Stimulated activated CD4-positive, alpha-beta T cell treated with anti-CD3 and anti-CD28 coated beads, Interleukin-1b, Interleukin-23, amount 100 ng/mL, for 24 hours (primary cell): ENCODE measurements at places on chromosomes 3 and 15.

GRCh38 chr3:12947504-12948369, 106.4 kb upstream of the RPL32 start:
- no peak for DNase-seq

DNA sequence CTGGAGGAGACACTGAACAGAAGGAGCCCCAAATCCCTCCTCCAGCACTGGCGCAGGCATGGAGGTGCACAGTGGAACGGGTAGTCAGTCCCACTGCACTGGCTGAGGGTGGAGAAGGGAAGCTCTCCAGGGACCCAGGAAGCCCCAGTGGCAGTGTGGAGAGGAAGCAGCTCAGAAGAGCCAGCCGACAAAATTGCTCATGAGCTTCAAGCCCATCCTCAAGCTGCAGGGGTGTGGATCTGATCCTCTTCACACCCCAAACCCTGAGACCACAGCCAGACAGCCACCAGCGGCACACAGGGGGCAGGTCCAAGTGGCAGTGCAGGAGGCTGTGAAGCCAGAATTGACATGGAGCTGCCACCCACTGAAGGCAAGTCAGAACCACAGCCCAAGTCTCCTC, 32.1 kb downstream of the CYFIP1 start:
- DNase-seq: no peak

DNA sequence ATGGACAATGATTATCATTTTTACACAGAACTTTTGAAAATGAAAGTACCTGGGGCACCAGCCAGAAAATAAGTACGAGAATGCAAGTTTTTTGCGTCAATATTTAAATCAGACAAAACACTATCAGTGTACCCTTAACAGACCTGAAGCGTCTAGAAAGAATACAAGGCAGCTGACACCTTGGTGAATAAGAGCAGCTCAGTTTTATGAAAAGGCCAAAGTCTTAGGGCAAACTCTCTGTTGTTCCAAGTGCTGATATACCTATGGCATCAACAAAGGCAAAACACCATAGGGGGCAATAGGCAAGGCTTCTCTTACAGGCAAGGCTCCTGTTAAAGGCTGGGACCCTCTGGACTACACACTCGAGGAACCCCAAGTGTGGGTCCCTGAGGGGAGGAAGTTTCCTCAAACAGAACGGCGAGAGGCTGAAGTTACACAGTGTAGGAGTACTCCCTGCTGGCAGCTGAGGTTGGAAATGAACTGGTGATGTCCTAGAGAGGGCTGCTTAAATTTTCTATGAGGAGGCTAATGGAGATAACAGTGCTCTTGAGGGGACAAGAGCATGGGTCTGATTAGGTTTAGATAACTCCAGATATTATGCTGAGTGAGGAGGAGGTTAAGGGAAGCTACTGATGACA, 291.0 kb downstream of the TIGIT start:
- no peak for DNase-seq

DNA sequence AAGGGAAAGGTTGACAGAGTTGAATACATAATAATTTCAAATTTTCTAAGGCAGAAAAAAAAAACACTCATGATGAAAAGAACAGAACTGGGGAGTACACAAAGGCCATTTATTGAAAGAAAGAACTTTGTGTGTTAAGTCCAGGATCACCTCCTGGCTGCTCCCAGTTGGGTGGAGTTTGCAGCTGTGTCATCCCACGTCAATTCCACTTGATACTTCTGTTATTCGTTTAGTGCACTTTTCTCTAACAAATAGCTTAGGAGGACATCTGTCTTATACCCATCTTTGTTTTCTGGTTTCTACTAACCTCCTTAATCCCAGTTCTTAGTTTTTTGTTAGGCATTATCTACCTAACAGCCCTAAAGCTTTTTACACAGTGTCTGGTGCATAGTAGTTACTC, 44.7 kb downstream of the SGO1 start:
- no peak for DNase-seq

- no peak for DNase-seq
These were observed 23.0 kb downstream of the HPS3 start for GRCh38 chr3:149152420-149152819.

GRCh38 chr15:27214032-27214431, 243.1 kb downstream of the GABRG3 start:
- DNase-seq: no peak

DNA sequence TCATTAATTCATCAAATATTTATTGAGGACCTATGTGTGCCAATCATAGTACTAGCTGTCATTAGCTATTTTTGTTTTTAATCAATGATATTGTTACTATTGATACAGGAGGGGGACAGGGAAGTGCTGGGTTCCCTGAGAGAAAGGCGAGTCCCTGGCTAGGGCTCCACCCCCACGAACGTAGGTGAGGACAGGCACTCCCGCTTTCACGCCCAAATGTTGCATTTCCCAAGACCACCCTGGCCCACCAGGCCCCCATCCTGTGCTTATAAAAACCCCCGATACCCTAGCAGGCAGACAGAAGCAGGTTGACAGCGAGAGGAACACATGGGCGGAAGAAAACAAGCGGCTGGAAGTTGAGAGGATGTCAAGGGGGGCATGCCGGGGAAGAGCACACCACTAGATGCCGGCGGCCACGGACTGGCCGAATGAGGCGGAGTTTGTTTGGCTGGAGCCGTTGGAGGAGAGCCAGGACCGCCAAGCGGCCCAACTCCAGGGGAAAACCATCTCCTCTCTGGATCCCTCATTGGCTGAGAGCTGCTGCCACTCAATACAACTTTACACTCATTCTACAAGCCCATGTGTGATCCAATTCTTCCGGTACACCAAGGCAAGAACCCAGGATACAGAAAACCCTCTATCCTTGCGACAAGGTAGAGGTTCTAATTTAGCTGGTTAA, 798.7 kb upstream of the SEMA6D start:
- DNase-seq: no peak

DNA sequence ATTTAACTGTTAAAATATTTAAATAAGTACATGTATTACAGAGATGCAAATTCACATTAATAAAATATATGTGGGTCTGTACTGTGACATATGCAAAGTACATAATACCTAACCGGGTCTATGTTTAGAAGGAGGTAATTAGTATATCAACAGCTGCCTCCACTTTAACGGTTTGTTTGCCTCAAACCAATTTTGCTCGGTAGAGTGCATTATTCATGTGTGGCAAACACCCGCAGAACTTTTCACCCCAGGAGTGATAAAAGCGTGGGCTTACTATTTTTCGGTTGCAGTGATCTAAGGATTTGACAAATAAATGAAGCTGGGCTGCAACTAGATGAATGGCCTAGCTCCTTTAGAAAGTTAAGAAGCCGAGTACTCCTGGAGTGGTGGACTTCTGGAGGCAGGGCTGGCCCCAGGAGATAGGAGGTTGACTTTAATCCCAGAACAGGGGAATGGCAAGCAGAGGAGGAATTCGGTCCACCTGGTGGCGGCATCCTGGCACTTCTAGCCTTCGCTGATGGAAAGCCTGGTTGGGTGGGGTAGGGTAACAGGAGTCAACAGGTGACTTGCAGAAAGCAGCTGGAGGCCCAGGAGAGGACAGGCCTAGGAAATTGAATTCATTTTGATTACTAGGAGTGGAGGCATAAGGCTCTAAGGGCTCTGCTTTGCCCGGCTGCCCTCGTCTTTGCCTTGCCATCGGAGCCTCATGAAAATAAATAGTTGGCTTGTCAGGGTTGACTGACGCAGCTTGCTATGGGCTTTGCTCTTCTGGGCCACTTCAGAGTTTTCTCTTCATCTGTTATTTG, 2.4 kb downstream of the SLCO3A1 start:
- DNase-seq: no peak
